NCI-H510A treated with DMSO at 0.1 percent for 48 hours (cell line): ENCODE measurements at places on chromosomes 16 and 17.

DNA sequence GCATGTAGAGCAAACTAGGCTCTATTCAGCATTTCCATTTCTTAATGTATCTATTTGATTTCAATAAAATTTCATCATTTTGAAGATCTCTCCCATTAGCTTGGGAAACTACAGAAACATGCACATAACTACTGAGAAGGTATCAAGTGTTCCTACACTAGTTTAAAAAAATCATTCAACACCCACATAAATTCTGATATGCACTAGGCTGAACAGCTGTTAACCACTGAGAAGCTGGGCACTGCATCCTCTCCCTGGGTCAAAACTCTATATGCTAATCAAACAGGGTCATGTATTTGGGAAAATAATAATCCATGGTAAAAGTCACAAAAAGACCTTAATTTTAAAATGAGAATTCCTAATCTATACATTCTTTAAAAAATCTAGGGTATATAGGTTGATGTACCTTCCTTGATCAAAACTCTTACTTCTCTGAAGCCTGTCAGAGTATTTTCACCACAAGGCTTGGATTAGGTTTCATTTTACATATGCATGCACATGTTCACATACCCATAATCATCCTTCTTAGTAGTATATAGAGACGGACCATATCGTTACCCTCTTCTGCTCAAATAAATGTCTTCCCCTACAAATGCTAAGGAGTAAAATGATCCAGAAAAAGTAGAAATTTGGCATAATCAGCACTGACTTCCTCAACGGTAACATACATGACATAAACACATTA is 57.2 kb downstream of the KANSL1 start:
- no peak for DNase-seq

- no peak for DNase-seq
Measured at GRCh38 chr17:57486882-57487301, 230.6 kb downstream of the MSI2 start.

DNA sequence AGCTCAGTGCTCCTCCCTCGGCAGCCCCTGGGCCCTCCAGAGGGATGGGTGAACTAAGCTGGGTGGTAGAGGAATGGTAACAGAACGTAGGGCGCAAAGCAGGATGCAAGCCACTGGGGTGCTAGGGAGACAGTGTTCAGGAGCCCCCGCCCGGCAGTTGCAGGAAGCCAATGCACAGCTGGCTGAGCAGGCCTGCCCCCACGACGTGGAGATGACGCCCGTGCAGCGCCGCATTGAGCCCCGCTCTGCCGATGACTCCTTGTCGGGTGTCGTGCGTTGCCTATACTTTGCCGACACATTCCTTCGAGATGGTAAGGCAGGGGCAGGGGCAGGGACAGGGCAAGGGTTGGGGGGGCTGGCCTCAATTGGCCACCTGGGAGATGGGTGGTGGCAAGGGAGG is 12.9 kb downstream of the LLGL1 start:
- DNase-seq = no peak

DNA sequence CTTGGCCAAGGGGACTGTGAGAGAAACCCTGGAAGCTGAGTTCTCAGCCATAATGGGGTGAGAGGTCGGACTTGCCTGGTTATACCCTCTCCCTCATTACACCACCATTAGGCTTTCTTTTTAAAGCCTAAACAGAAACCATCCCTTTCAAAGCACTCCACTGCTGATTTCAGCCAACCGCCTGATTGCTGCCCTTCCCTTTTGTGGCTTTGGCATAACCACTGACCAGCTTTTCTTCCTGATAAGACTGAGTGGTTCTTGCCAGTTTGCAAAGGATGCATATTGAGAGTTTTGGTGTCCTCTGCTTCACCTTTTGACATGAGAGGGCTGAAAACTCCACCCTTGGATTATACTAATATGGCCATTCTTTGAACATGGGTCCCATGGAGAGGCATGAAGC is 308.2 kb upstream of the GOT2 start:
- no peak for DNase-seq

- peak; percentile 49 for DNase-seq
Measured at GRCh38 chr17:27602721-27603420, 28.1 kb upstream of the LGALS9 start.

DNA sequence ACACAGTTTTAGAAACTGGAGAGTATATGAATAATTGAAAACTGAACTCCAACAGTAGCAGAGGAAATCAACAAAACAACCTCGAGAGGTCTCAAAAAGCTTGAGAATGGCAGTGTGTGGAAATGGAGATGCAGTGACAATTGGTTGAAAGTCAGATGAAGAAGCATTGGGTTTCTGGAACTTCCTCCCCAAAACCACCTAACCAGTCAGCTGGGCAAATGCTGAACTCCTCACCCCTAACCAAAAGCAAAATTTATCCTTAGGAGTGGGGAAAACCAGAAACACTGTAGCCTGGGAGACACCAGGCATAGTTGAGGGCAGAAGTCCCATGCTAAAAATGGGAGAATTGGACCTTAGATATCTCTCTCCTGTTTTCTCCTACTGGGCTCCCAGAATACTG is 109.9 kb downstream of the TANC2 start:
- DNase-seq = no peak

DNA sequence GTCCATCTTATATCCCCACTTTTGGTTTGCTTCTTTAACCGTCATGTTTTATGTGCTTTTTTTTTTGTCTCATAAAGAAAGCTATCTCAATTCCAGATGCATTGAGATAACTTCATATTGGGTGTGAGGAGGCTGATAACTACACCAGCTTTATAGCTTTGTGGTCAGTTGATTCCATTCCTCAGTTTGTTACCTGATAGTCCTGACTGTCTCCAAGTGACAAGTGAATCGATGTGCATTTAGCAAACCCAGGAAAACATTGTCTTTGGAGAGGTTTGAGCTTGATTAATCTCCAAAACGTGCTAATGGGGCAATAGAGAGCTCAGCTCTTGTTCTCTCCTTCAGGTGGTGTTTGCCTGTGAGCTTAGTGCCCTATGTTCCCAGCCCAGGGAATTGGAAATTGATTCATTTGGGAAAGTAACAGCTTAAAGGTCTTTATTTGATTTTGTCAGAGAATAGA is 22.7 kb downstream of the HS3ST3B1 start:
- DNase-seq = no peak

- DNase-seq = no peak
Measured at GRCh38 chr17:4972752-4973151, 5.1 kb upstream of the SPAG7 start.

GRCh38 chr17:10610884-10611283 is 46.2 kb downstream of the MYH3 start:
- DNase-seq = no peak

DNA sequence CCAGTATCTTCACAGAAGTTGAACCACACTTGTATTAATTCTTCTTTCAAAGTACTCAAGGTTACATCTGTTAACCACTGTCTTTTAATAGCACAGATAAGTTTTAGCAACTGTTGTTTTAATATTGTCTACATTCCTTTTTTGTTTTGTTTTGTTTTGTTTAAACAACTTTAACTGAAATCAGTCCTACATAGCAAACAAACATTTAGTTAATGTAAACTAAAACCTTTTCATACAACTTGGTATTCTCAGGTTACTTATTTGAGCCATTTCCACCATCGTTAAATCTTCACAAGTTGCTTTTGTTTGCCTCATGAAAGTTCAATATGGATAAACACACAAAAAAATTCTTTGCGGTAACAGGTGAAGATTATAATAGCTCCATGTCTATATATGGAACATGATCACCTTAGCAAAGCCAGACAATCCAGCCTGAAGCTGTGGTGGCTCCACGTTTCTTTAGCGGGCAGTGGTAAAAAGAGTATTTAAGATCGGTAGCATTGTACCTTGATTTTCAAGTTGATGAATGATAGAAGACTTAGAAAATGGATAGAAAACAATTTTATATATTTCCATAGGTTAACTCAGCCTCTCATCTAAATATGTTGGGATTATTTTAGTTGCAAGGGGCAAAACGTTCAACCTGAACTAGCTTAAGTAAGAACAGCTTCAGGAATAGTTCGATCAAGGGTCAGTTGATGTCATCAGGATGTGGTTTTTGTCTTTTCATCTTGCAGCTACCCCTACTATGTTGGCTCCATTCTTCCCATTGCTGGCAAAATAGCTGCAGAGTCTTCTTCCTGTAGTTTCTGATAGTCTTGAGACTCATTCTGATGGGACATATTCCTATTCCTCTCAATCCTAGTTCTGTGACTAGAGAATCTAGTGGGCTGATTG is 182.8 kb downstream of the FTO start:
- DNase-seq = no peak

GRCh38 chr17:35731239-35731916 is at the start of gene RASL10B:
RASL10B (plus strand) TSS chr17:35731639; CDS start chr17:35735185, 3,546 bp downstream.
- DNase-seq = peak; percentile 22

GRCh38 chr16:53761962-53762703 is 58.2 kb downstream of the FTO start:
- no peak for DNase-seq

GRCh38 chr16:64784635-64785034 is 337.2 kb downstream of the CDH11 start:
- no peak for DNase-seq

DNA sequence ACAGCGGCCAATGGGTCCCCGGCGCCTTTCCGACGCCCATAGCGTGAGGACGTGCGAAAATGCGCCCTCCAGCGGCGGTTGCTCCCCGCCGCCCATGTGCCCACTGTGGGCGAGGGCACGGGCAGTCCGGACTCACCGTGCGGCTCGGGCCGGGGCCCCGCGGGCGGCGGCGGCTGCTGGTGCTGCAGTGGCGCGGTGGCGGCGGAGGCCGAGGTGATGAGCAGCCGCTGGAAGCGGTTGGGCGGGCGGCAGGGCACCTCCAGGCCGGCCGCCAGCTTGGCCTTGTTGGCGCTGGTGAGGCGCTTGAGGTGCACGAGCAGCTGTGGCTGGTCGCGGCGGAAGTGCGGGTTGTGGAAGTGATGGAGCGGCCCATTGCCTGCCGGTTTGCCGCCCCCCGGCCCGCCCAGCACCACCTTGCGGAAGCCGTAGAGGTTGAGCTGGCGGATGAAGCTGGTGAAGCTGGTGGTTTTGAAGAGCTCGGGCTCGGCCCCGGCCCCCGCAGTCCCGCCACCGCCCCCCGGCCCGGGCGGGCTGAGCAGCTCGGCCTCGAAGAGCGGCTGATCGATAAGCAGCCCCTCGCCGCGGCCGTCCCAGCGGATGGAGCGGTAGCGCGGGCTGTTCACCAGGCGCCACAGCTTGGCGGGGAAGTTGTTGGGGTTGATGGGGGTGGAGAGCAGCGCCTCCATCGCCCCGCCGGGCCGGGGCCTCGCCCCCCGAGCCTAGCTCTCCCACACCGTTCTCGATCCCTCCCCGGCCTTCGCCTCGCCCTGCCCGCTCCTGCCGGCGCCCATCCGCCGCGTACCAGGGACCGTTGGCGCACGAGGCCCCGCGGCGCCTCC is at the start of gene HSF5:
Gene HSF5 (minus strand): TSS at position 820 of the 839 bp plus-strand sequence. CDS start 134 bp downstream, at position 686.
- DNase-seq = no peak

DNA sequence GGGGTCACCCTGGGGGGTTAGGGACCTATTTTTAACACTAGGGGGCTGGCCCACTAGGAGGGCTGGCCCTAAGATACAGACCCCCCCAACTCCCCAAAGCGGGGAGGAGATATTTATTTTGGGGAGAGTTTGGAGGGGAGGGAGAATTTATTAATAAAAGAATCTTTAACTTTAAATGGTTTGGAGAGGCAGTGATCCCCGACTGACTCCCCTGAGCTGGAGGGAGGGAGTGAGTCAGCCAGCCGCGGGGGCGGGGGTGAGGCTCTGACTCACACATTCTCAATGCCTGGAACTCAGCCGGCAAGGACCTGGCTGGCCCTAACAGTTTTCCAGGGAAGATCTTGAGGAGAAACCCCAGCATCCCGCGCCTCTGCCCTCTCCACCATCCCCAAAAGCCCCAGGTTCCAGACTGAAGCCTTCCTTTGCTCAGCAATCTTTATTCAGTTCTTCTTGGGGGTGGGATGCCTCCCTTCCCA is 1.5 kb downstream of the HCFC1R1 start:
- no peak for DNase-seq

DNA sequence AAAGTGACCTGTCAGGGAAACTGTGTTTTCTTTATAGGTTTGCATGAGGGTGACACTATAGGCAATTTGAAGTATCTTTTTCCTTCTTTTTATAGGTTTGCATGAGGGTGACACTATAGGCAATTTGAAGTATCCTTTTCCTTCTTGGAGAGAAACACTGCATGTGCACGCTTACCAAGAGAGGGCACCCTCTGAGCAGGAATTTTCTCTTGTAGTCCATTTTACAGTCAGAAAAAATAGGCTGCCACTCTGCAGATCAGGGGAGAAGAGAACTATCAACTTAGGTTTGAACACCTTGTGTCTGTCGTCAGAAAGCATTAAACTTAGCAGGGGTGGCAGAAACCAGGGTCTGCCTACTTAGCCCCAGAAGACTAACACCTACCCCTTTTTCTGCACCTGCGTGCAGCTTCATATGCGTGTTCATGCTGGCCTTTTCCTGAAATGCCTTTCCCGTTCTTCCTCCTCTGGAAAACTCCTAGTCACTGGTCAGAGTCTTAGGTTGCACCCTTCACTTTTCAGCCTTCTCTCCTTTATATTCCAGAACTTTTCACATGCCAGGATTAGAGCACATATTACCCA is 16.4 kb upstream of the SMIM36 start:
- peak; percentile 87 for DNase-seq

GRCh38 chr17:62739645-62740388 is 68.3 kb downstream of the MARCHF10 start:
- no peak for DNase-seq

GRCh38 chr17:39755554-39756379 is 18.0 kb downstream of the GRB7 start:
- DNase-seq = no peak

GRCh38 chr16:10584981-10585438 is 4.6 kb upstream of the EMP2 start:
- no peak for DNase-seq

DNA sequence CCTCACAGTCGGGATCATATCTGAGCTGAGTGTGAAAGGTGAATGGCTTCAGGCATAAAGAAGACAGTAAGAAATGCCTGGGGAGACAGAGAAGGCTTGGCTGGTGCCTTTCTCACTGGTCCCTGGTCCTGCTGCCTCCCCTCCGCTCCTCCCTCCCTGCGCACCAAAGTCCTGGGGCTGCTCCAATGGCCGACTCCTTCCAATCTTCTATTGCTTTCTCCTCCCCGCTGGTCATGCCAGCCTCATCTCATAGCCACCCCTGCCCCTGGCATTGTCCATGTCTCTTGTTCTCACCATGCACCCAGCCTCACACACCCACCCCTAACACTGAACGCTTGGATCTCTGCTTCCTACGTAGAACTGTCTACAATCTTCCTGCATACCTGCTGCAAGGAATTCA is 18.0 kb downstream of the TLE7 start:
- DNase-seq = no peak

GRCh38 chr16:81599034-81599744 is 154.6 kb downstream of the CMIP start:
- no peak for DNase-seq

DNA sequence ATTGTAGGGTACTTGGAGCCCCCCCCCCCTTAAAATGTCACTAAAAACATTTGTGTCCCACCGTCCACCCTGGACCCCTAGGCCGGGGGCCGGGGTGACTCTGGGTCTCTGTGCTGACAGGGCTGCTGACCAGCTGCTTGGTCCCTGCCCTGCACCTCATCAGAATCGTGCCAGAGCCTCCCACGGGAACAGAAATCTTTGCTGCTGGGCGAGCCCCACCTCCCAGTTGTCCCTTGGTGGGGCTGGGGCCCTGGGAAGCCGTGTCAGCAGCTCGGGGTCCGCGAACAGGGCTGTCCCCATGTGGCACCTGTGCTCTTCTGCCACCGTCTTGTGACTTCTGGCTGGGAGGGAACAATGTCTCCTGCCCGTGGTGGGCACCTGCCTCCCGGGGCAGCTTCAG is 18.5 kb downstream of the KCTD5 start:
- no peak for DNase-seq

GRCh38 chr16:88561485-88562359 is 8.5 kb upstream of the ZC3H18 start:
- peak; percentile 44 for DNase-seq

- peak; percentile 17 for DNase-seq
Measured at GRCh38 chr17:4492721-4493561, 5.7 kb upstream of the SPNS2 start.
